T-helper 2 cell (primary cell): ENCODE measurements at places on chromosomes 6 and 20.

GRCh38 chr20:63351811-63352591 is 9.1 kb downstream of the CHRNA4 start:
- DNase-seq = no peak

- no peak for DNase-seq
Measured at GRCh38 chr6:31969712-31970603, 2.0 kb downstream of the DXO start.

DNA sequence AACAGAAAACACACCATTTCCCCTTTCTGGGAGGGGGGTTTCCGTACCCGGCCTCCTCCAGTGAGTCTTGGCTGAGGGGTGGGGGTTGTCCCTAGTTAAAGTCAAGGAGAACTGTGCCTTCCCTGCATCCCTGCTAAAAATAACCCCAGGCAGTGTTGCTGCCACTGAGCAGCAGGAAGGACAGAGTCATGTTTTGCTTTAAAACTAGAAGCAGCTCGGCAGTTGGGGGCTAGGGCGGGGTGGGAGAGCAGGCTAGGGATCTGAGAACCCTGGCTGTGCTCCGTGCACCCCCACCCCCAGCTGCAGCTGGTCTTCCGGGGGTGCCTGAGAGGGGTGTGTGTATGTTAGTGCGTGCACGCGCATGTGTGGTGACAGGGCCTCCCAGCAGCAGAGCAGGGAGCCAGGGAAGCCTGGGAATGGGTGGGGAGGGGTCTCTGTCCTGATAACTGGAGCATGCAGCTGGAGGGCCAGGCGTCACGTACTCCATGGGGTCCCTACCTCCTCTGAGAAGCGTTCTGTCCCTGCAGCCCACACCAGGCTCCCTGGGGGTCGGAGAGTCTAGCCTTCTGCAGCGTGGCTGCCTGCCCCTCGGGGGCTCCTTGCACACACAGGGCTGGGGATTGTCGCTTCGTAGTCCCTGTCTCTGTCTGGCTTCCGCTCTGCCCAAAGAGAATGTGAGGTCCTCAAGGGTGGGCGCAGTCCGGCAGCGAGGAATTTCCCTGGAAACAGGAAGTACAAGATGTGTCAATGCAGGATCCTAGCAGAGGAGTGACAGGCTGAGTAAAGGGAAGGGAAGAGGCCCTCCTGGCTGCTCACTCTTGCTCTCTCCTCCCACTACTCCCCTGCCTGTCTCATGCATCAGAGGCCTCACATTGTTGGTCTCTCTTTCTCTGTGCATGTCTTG is 16.8 kb upstream of the ARMC12 start:
- no peak for DNase-seq

DNA sequence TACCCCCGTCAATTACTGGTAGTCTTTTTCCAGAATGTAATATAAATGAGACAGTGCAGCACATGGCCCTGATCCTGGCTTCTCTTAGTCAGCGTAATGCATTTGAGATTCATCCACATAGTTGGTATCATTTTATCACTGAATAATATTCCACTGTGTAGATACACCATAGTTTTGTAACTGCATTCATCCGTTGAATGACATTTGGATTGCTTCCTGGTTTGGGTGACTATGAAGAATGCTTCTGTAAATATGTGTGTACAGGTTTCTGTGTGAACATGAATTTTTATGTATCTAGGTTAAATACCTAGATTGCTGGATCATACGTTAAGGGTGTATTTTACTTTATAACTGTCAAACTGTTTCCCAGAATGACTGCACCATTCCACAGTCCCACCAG is 62.6 kb upstream of the STMND1 start:
- no peak for DNase-seq

DNA sequence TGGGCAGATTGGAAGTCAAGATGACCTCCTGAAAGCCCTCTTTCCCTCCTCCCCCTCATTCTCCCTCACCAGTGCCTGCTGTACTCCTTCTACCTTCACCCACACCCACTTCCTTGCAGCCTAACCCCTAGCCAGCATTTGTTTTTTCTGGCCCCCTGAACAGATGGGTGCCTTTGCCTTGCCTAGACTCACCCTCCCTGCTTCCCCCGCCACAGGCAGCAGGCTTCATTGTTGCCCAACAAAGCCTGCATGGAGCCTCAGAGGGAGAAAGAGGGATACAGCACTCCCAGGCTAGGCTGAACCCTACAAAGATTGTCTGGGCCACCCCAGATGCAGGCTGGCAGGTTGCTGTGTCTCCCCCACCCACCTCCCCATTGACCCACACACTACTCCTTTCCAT is 2.7 kb downstream of the MOCS1 start:
- DNase-seq = no peak

DNA sequence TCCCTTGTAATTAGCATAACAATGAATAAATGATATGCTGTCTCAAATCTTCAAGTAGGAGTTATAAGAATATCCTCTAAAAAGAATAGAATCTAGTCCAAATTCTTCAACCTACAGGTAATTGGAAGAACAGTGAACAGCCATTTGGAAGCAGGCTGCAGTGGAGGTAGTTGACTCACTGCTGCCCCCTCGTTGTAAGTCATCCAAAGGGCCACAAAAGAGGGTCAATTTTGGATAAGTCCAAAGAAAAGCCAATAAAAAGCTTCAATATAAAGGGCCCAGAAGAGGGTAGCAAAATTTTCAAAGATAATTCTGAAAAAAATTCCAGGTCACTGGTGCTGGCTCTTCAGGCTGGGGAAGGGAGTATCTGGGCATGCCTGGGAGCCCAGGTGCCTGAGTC is 60.8 kb upstream of the SSTR4 start:
- DNase-seq = no peak

DNA sequence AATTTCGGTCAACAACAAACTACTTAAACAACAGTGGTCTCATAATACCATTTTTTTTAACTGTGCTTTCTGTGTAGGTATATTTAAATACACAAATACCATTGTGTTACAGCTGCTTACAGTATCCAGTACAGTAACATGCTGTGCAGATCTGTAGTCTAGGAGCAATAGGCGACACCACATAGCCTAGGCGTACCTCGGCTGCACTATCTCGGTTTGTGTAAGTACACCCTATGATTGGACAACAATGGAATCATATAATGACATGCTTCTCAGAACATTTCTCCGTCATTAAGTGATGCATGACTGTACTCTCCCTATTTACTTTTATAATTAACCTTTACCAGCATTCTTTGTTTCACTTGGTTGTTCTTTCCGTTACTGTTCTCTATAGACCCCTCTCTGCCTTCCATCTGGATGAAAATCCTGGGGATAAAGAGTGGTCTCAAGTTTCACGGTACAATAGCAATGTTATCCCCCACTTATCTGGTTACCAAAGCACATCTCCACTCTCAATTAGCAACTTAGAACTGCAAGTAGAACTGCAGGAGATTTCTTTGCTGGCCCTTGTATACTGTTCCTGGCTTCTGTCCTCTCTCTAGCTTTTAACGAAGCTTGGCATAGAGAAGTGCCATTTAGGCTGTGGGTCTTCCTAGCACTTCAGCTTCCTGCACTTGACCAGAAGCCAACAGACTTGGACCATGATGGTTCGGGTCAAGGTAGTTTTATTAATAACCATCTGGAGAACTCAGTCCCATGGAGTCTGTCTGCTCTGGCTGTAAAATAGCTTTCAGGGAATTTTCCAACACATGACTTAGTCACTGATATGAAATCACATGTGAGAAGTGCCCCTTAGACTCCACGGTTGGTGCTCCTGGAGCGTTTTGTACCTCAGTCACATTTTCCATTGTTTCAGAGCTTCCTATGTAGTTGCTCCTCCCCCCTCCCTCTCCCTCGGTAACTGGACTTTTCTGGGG is 80.4 kb upstream of the POPDC3 start:
- DNase-seq = no peak

DNA sequence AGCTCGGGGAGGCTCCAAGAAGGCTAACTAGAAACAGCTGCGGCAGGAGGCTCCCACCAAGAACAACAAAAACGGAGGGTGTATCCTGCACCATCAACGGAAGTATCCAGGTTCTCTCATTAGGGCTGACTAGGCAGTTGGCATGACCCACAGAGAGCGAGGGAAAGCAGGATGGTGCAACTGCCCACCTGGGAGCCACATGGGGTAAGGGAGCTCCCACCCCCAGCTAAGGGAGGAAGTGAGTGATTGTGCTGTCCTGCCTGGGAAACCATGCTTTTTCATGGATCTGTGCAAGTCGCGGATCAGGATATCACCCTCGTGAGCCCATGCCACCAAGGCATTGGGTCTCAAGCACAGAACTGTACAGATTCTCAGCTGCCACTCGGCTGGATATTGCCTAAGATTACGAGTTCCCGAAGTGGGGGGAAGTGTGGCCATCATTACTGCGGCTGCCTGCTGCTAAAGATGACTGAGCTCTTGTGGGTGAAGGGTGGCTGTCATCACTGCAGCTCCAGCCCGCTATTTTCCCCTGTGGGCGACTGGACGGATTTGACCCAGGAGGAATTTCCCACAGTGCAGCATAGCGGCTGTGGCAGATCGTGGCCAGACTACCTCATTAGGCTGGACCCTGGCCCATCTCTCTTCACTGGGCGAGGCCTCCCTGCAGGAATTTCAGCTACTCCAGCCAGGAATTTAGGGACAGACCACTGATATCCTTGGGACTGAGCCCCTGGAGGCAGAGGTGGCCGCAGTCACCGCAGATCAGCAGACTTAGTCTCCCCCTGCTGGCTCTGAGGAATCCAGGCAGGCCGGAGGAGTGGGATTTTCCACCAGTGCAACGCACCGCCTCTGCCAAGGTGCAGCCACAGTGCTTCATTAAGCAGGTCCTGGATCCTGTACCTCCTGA is 515.7 kb downstream of the FRK start:
- DNase-seq = no peak

GRCh38 chr6:11353921-11354389 is 121.5 kb upstream of the NEDD9 start:
- DNase-seq = peak; percentile 51

GRCh38 chr6:90190131-90190530 is 106.5 kb downstream of the BACH2 start:
- no peak for DNase-seq

GRCh38 chr6:21451546-21452013 is 142.0 kb upstream of the SOX4 start:
- no peak for DNase-seq
